Lower lobe of right lung (tissue), 2 donors: ENCODE measurements at places on chromosomes 16 and 17. TPM values are rescaled to one million over a fixed set of nuclear protein-coding genes. Genes with fewer than 3 reads are reported as not detected.

SAMD14 gene
- 9.2 TPM for total RNA-seq

DNA sequence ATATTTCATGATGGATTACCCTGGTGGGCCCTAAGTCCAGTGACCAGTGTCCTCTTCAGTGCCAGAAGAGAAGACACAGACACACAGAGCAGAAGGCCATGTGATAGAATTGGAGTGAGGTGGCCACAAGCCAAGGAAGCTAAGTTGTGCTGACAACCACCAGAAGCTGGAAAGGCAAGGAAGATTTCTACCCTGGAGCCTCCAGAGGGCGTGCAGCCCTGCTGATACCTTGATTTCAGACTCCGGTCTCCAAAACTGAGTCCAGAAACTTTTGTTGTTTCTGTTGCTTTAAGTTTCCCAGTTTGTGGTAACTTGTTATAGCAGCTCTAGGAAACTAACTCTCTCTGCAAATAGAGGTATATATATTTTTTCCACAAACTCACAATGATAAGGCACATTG, 396.6 kb upstream of the ASIC2 start:
- DNase-seq: no peak

DNA sequence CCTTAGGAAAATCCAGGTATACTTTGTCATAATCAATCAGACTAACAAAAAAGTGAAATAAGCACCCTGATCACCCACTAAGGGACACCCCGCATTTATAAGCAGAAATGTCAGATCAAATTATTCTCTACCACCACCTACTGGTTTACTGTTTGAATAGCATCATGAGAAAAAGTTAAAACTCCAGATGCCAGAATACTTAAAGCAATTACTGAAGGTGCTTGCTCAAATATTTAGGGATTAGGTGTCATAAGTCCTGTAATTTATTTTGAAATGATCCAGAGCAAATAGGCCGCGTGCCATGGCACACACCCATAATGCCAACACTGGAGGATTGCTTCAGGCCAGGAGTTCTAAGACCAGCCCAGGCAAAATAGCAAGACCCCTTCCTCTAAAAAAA, 2.3 kb downstream of the TOP2A start:
- DNase-seq: no peak

DNA sequence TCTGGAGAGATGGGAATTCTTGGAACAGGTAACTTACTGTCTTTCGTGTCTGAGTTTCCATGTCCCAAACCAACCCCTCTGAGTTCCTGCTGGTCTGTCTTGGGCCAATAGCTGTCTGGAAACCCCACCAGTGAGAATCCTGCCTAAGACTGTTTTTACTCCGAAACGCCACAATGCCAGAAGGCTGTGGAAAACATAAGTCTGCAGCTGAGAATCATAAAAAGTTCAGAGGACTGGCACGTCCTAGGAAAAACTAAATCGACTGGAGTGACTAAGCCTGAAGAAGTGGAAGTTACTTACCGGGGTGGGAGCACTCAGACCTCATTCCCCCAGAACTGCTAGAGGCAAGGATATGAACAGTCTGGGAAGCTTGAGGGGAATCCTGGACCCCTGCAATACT, 13.3 kb downstream of the LRRC75A start:
- no peak for DNase-seq

GRCh38 chr17:83149761-83150251, 70.4 kb downstream of the METRNL start:
- no peak for DNase-seq
